Calu3 (cell line): ENCODE measurements at places on chromosomes 3 and 15. TPM values are rescaled to one million over a fixed set of nuclear protein-coding genes. Genes with fewer than 3 reads are reported as not detected.

TNFAIP8L3 gene
- not detected in 2 replicates for total RNA-seq

NPAP1 gene
- not detected in 2 replicates for total RNA-seq

CNOT10 gene
- 41.4 and 45.1 TPM in 2 replicates for total RNA-seq

DHX30 gene
- 71.1 and 75.4 TPM in 2 replicates for total RNA-seq

IQCF6 gene
- total RNA-seq = not detected in 2 replicates

P2RY12 gene
- not detected in 2 replicates for total RNA-seq

CYP8B1 gene
- total RNA-seq = not detected in 2 replicates

GUCA1C gene
- total RNA-seq = not detected in 2 replicates

TTLL13 gene
- 0.29 and 0.71 TPM in 2 replicates for total RNA-seq

ADGRG7 gene
- 1.2 and 1.4 TPM in 2 replicates for total RNA-seq

THUMPD3 gene
- 43.6 and 57.7 TPM in 2 replicates for total RNA-seq

CSPG5 gene
- total RNA-seq = 6.1 and 7.4 TPM in 2 replicates

KLF15 gene
- total RNA-seq = 8.2 and 10.6 TPM in 2 replicates

WDR49 gene
- total RNA-seq = 1.4 and 2.2 TPM in 2 replicates

TMC3 gene
- not detected in 2 replicates for total RNA-seq
